ENCODE measurements at places on chromosomes 7 and 10.

DNA sequence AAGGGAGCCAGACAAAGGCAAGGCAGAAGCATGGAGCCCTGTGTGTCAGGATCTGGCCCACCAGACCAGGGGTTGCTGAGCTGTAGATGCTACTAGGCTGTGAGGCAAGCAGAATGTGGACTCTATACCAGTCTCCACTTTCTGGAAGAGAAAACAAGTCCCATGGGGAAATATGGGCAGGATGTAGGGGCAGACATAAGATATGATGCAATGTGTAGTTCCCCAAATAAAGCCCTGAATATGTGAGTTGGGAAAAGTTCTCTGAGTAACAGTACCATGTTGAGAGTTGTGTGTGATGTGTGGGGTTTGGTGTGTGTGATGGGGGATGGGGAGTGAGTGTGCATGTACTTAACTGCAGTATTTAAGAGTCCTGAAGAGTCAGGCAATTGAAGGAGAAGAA is 62.3 kb downstream of the NPSR1 start:
- DNase-seq, result no peak

DNA sequence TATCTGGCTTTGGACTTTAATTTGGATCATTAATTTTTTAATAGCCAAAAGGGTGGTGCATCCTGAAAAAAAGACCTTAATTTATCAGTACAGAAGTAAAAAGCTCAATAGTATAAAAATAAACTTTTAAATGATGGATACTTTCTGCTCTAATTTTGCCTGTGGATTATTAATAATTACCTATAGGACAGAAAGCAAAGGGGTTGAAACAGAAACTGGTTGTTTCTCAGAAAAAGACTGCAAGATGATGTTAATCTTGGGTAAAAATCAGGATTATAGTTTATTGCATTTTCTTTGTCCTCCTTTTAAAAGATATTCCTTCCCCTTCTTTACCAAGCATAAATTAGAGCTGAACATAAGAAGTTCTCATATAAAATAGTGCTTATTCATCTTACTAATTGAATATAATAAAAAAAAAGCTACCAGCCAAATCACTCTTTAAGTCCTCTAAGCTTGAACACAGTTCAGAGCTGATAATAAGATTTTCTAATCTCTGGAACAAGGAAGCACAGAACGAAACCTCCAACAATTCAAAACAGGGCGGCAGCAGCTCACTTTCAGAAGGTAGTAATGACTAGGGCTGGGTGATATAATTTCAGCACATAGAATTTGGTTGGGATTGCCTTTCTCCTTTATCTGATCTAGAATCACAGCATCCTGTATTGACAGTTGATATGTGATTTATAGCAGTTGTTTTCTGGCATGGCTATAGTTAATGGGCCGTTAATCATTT is 8.1 kb upstream of the GPR85 start:
- DNase-seq, result no peak

DNA sequence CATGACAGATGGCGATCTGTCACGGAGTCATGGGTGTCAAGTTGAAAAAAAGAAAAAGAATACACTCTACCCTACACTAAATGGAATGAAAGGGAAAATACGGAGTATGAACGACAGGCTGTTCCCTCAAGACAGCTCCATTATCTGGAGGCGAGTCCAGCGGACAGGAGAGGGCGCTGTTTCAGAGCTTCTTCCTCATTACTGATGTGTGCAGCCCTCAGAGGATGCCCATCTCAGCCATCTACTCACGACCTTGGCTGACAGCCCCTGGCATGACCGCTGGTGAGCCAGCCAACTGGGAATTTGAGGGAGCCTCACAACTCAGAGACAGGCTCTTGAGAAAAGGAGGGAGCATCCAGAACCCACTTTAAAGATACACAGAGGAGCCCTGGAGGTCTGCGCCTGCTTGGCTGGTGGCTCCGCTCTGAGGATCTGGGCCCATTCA is 49.6 kb upstream of the SMNDC1 start:
- no peak for DNase-seq

DNA sequence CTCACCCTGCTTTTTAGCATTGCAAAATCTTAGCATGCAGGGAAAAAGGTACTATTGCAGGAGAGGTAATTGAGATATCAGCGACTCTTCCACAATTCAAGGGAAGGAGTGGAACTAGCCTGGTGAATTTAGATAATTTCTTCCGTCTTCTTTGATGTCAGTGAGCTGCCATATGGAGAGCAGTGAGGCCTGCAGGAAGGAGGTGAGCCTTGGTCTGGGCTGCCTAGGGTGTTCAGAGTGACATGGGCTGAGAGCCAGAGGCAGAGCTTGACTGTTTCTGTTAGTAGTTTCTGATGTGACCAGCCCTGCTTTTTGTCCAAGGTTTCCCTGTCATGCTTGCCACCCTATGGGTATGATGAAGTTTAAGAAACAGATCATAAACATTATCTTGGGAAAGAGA is 28.6 kb downstream of the KAT6B start:
- DNase-seq, result no peak

- DNase-seq, result no peak
Measured at GRCh38 chr10:67114945-67115344, 189.1 kb downstream of the LRRTM3 start.

Data from NCI-H187 (cell line).